HT-29 (cell line): ENCODE measurements at places on chromosomes 1 and 21.

- DNase-seq: no peak
These were observed 399.5 kb downstream of the LMO4 start for GRCh38 chr1:87728169-87728568.

GRCh38 chr1:1069711-1070676 is 4.1 kb downstream of the RNF223 start:
- peak; percentile 36 for DNase-seq

DNA sequence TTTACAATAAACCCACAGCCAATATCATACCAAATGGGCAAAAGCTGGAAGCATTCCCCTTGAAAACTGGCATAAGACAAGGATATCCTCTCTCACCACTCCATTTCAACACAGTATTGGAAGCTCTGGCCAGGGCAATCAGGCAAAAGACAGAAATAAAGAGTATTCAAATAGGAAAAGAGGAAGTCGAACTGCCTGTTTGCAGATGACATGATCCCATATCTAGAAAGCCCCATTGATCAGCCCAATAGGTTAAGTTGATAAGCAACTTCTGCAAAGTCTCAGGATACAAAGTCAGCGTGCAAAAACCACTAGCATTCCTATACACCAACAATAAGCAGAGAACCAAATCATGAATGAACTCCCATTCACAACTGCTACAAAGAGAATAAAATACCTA is 235.5 kb downstream of the DPYD start:
- no peak for DNase-seq

GRCh38 chr1:28592321-28593071 is 431 bp downstream of the RAB42 start:
- no peak for DNase-seq

DNA sequence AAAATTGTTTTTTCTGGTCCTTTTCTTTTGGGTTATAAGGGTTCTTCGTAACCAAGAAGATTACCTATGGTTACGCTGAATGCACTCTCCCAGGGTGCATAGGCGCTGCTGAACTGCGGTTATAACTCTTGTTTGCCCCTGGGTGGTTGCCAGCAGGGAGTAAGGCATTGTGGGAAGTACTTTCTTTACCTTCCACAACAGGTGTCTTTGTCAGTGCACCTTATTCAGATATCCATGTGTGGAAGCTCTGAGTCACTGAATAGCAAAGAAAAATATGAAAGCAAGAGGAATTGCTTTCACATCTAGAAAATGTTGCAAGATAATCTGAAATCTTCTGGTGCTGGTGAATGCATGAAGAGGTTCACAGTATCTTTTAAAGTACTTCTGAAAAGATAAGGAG is 124.4 kb upstream of the CACYBP start:
- peak; percentile 89 for DNase-seq

- DNase-seq: no peak
These were observed 47.2 kb downstream of the GALNT2 start for GRCh38 chr1:230114237-230114651.

GRCh38 chr21:31730712-31731055 is 1.2 kb downstream of the SCAF4 start:
- no peak for DNase-seq

DNA sequence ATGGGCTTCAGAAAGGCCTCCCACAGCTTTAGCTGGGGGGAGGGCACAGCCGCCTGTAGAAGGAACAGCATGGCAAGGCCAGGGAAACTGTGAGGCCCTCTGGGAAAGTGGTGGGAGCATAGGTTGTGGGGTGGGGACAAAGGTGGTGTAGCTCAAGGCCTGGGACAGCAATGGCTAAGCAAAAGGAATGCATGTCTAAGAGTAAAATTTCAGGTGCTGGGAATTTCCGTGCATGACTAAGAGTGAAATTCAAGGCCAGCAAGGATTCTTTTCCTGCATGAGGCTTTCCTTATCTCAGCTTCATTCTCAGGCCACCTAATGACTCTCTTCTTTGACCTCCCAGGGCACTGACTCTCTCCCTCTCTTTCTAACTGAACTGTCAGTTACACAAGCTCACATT is 86.5 kb upstream of the WNT4 start:
- DNase-seq: peak; percentile 7

GRCh38 chr1:230786385-230786753 is 39.2 kb downstream of the CAPN9 start:
- no peak for DNase-seq

DNA sequence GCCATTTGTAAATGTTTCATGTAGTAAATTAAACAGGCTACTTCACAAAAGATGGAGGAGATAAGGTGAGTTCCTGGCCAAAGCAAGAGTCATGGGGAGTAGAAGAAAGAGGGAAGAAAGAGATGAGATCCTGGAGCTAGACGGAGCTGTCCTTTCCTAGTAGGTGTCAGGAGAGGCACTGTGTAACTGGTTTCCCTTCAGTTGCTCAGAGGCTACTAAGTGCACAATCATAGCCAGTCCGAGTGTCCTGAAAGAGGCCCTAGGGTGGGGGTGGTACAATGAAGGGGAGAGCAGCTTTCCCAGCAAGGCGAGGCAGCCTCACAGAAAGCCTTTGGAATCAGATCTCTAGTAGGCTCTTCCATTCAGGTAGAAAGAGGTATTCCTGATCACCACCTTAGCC is 390.9 kb downstream of the KCNH1 start:
- DNase-seq: no peak

- DNase-seq: no peak
These were observed 31.6 kb downstream of the LHX4 start for GRCh38 chr1:180261524-180262155.

GRCh38 chr1:179743679-179744400 is 749 bp downstream of the FAM163A start:
- no peak for DNase-seq

DNA sequence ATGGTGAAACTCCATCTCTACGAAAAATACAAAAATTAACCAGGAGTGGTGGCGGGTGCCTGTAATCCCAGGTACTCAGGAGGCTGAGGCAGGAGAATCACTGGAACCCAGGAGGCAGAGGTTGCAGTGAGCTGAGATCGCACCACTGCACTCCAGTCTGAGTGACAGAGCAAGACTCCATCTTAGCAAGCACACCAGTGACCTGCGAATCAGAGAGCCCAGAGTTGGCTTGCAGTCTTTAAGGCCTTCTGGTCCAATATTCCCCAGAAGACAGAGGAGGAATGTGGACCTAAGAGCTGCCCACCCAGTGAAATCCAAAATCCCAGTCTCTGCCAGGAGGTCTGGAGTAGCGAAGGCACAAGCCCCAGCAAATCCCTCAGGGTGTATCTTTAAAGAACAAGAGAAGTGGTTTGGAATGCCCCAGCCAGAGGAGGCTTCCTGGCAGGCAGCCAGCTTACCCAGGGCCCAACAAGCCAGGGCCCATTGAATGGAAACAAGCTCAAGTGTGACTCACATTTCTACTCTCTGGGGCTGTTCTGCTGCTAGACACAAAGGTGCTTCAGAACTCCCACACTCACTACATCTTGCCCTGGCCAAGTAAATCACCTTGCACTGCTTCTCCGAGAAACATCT is 23.9 kb downstream of the GPR161 start:
- peak; percentile 26 for DNase-seq

- DNase-seq: peak; percentile 31
These were observed 131.9 kb upstream of the LYPLAL1 start for GRCh38 chr1:219041818-219042217.

GRCh38 chr1:4969556-4970129 is 315.2 kb downstream of the AJAP1 start:
- DNase-seq: no peak

DNA sequence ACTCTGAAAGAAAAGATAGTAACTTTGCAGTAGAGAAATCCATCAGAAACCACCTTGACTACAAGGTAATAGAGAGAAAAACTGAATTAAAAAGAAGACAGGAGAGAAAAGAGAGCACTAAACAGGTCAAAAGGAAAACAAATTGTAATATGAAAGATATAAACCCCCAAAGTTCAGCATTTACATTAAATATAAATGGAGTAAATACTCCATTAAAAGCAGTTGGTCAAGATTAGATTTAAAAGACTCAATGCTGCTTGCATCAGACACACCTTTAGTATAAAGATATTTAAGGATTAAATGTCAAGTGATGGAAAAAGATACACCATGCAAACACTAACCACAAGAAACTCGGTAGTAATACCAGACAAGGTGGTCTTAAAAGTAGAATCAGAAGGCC is 110.5 kb downstream of the PEX14 start:
- no peak for DNase-seq

GRCh38 chr21:45576838-45577737 is 34.8 kb upstream of the SLC19A1 start:
- DNase-seq: no peak

DNA sequence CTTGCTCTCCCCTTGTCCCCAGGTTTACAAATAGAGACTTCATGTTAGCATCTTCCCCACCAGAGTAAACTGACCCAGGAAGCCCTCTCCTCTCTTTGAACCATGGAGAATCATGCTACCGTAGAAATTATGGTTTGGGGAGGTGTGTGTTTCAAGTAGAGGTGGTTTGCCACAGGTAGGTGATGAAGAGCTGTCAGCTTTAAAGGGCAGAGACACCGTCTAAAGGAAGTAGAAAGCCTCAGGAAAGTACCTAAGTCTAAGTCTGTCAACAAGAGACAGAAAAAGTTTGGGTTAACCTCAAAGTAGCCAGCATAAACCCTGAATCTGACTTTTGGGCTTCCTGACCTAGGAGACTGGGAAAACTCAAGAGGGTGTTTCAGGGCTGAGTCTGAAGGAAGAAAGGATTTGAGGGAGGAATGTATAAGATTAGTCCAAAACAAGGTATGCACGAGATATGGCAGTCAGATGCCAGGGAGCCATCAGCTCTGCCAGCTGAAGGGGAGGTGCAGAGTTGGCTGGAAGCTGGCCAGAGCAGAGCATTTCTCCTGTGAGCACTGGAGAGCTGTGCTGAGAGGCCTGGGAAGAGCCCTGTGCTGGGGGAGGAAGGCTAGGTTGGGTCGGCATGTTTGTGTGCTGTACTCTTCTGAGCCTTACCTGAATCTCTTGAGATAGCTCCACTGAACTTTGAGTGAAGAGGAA is 14.3 kb downstream of the ADAMTSL4 start:
- peak; percentile 76 for DNase-seq

DNA sequence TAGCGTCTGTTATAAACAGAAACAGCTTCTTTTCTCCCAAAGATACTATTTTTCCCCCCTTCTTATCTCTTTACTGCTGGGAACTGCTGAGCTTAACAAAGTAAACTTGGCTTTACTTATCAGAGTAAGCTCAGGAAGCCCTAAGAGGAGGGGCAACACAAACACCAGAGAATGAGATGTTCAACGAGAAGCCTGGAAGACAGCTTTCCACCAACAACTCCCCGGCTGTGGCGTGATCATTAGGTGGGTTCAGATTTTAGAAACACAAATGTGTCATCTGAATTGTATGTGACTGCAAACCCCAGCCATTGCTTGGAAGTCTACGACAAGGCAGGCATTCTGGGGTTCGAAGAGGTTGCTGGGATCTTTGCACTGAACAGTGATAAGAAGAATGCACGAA is 181.2 kb upstream of the ESRRG start:
- no peak for DNase-seq

DNA sequence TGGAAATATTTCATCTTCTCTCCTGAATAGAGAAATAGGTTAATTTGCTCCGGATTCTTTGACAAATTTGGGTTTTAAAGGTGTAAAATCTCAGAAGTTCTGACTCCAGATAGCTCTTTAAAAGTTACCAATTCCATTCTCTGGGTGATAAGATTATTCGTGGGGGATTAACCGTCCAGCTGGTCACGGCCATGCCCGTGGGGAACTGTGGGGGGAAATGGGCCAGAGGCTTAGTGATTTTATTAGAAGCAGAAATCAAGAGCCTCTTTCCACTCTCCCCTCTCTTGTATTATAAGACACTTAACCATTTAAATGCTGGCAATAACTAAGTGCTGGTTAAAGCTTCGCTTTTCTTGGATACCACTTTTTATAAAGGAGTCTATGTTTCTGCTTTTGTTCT is 376.4 kb upstream of the KAZN start:
- DNase-seq: no peak

DNA sequence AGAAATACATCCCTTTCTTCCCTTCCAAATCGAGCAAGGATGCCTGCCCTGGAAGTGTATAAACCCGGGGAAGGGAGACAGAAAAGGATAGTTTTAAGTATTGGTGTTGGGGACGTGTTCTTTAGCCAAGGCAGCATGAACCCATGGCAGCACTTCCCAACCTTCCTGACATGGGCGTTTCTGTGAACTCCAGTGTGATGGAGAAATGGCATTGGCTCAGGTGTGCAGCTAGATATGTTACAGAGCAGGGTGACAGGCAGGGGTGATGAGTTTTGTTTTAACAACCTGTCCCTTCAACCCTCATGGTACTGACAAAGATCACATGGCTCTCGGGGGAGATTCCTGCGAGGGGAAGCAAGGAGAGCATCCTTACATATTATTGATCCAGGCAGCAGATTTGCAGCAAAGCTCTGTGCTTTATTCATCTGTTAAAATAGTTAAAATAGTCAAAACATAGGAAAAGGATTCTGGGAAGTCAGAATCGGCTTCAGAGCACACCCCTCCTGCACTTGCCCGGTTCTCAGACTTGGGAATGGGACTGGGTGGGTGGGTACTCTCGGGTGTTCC is 4.0 kb downstream of the MX1 start:
- no peak for DNase-seq

DNA sequence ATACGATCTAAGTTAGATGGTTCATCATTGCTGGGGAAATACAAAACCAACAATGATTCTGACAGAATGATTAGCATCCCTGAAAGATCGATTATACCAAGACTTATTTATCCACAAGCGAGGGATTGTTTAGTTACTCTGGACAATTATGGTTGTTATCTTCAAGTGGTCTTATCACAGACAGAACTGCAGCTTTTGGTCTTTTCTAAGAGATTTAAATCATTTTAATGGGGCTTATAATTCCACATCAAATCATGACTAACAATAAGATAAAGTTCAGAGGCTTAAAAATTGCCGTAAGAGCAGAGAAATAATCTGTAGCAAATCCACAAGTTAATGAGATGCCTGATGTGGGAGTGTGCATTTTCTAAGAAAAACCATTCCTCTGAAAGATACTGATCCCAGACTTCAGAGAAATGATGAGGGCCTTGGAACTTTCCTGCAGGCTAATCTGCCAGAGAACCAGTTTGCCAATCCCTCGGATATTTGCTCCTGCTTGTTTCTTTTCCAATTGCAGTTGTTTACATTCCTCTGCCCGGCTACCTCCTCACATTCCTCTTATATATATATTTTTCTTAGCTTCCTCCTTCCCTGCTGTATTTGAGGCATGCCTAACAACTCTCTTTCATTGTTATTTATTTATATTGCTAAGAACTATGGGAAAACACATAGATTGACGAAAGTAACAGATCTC is 134.8 kb downstream of the BACH1 start:
- DNase-seq: no peak

DNA sequence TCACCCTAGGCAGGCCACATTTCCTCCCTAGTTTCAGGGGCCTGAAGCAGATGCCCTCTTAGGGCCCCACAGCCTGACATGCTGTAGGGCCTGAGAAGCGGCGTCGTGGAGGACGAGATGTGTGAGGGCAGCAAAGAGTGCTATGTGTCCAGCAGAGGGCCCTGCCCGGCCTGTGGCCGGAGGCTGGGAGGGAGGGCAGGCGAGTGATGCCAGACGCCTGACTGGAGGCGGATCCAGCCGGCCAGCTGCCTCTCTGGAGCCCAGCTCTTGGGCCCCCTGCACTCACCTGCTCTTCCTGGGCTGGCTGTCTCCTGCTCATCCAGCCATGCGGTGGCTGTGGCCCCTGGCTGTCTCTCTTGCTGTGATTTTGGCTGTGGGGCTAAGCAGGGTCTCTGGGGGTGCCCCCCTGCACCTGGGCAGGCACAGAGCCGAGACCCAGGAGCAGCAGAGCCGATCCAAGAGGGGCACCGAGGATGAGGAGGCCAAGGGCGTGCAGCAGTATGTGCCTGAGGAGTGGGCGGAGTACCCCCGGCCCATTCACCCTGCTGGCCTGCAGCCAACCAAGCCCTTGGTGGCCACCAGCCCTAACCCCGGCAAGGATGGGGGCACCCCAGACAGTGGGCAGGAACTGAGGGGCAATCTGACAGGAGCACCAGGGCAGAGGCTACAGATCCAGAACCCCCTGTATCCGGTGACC is at the start of gene GPR37L1:
GPR37L1 (plus strand) TSS at position 279 of the 697 bp plus-strand sequence; CDS start at position 326, 47 bp downstream.
- DNase-seq: peak; percentile 72
